ENCODE measurements at places on chromosomes 2 and 18.

- DNase-seq: no peak
These were observed 139.8 kb downstream of the GLI2 start for GRCh38 chr2:120875431-120875830.

GRCh38 chr2:102667072-102667471 lies 47.7 kb downstream of the SLC9A2 start:
- DNase-seq: no peak

GRCh38 chr2:1613078-1613445 lies 131.3 kb downstream of the PXDN start:
- DNase-seq: no peak

- DNase-seq: no peak
These were observed 144.6 kb downstream of the CABLES1 start for GRCh38 chr18:23279931-23280330.

- no peak for DNase-seq
These were observed 130.8 kb downstream of the ZNF236 start for GRCh38 chr18:76953156-76953555.

- no peak for DNase-seq
These were observed 206.7 kb upstream of the RBBP8 start for GRCh38 chr18:22726469-22726868.

Data from thymus (tissue), 14 donors.